ENCODE measurements at places on chromosomes 5 and 9.

DNA sequence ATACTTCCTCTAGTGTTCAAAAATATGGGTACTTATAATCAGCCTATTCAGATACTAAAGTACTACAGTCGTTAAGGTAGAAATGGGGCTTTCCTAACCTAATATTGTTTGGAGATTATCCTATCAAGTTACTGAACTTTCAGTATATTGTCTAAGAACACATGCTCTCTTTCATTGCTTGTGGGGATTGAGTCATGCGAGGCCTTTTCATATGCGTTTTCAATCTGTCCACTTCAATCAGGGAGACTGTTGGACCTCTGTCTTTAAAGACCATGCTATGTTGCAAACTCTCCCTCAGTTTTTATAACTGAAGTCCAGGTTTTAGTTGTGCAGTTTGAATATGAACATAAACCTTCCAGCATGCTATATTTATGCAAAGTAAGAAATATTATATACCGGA lies 15.0 kb downstream of the PRR16 start:
- DNase-seq = no peak

GRCh38 chr5:74174366-74174765 lies 466.2 kb downstream of the ENC1 start:
- no peak for DNase-seq

DNA sequence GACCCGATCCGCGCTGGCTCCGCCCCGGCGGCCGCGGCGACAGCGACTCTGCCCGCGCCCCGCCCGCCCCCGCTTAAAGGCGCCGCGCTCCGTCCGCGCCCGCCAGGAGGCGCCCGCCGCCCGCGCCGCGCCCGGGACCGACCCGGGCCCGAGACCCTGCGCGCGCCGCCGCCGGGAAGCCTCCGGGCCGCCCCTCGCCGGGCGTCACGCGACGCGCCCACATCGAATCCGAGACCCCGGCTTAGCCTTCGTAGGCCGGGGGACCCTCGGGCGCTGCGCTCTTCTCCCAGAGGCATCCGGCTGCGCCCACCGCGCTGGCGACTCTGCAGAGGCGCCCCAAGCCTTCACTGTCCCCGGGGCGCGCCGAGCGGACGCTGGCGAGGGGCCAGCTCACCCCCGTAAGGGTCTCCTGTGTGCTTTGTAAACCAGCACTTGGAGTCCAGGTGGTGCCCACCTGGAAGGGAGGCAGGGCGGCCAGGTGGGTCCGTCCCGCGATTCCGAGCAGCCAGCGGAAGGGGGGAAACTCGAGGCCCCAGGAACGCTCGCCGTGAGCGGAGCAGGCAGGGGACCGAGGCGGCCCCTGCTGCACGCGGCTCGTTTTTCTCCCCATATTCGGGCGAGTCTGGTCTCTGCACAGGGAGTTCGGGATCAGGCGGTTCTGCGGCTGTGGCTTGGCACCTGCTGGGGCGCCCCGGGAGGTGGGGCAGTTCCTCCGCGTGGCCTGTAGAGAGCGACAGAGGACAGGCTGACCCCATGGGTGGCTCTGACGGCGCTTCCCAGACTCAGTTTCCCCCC lies 423 bp upstream of the ABCA2 start:
- DNase-seq = peak; percentile 72

GRCh38 chr5:152527358-152528052 lies 122.4 kb upstream of the NMUR2 start:
- DNase-seq = no peak

GRCh38 chr9:3235497-3235896 lies 290.3 kb downstream of the RFX3 start:
- no peak for DNase-seq

GRCh38 chr5:158429564-158429963 lies 570.6 kb upstream of the CLINT1 start:
- no peak for DNase-seq

DNA sequence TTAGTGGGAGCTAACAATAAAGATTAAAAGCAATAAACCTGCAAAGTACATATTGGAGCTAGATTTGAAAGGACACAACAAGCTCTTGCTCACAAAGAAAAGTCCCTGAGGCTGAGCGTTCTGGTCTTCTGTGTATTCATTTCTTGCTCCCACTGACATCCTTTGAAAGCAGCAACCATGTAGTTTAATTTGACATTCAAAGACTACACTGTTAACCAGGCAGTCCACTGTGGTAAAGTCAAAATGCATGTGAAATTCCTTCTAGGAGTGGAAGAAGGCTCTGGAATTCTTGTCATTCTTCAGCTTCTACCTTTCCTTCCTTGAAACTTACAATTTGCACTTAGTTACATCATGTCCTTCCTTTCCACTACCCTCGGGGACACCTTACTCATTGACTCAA lies 480.7 kb downstream of the CSNK1G3 start:
- DNase-seq = no peak

GRCh38 chr5:176736301-176736930 lies 73.9 kb upstream of the UNC5A start:
- DNase-seq = no peak

- DNase-seq = no peak
Observed at GRCh38 chr5:68283766-68284165, 68.2 kb downstream of the PIK3R1 start.

DNA sequence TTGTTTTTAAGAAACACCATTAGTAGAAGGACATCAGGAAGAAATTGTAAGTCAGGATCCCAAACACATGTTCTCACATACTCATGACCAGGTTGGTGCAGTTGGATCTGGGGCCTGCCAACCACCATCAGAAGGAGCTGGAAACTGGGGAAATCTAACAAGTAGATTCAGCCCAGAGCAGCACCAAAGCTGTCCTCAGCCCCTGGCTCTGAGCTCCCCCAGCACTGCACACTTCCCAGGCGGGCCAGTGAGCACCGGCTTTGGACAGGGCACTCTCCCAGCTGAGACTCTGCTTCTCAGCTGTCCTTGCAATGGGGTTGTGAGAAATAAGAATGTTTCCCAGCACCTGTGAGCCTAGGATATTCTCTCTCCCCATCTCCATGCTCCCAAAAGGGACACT lies 162.5 kb downstream of the PAX5 start:
- no peak for DNase-seq

Data from NCI-H2107 (cell line).